Endodermal cell (in vitro differentiated cells): ENCODE measurements at places on chromosomes 7 and 10.

- no peak for DNase-seq
These were observed 327.6 kb upstream of the ZNF32 start for GRCh38 chr10:43976292-43976691.

GRCh38 chr10:43094085-43094484 lies 17.2 kb downstream of the RET start:
- DNase-seq: no peak

DNA sequence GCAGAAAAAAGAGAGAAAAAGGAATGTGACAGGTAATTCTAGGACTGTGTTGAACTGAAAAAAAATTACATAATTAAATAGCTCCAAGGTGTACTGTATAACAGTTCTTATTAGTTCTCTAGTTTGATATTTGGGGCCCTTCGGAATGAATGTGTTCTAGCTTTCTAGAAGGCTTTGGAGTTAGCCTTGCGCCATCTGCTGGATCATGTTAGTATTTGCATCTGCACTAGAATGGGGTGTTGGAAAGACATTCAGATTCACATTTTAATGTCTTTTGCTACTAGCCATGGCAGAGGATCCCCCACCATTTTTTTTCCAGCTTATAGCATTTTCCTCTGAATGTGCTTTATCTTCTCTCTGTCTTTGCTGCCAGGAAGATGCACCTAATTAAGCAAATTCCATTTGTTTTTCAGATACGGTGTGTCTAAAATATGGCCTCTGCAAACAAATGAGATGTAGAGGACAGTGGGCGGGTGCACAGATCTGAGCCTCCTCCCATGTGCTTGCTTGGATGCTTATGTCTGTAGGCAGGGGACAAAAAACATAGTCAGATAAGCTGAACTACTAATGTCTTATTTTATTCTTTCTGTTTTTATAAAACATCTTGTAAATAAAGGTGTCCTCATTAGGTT lies 238.5 kb downstream of the PHF14 start:
- DNase-seq: peak; percentile 79

- no peak for DNase-seq
These were observed 109.8 kb upstream of the WDR11 start for GRCh38 chr10:120741396-120741795.

DNA sequence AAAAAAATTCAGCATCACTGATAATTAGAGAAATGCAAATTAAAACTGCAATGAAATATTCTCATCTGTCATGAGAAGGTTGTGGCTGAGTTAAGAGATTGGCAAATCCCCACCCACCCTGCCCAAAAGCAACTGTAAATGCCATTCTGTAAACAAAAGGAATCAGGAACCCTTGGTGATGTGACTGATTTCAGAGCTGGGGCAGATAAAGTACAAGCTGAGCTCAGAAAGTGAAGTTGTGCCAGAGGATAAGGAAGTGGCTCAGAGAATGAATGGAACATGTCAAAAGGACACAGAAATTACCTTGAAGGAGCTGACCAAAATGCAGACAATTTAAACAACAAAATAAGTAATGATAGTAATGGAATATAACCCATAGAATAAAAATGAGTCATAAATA lies 32.7 kb upstream of the ARMS2 start:
- no peak for DNase-seq

DNA sequence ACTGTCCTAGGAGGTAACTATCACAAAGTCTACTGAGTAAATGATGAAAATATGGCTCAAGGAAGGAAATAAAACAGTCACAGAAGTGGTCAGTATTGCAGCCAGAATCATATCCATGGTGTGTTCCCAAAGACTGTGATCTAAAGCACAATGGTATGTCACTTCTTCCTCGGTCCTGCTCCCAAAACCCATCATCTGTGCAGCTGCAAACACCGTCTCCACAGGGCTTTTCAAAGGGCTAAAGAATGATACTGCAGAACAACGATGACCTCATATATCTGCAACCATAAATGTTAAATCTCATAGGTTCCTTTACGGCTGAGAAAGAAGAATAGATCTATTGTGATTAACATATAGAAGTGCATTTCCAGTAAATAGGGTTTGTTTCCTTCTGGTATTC lies 465.0 kb downstream of the GRID1 start:
- no peak for DNase-seq

GRCh38 chr7:106417273-106417902 lies 132.6 kb upstream of the NAMPT start:
- DNase-seq: no peak

GRCh38 chr7:64888901-64889685 lies 14.0 kb upstream of the ZNF273 start:
- DNase-seq: peak; percentile 57
